Posterior vena cava (tissue), 2 donors: ENCODE measurements at places on chromosomes 2 and 18. TPM values are rescaled to one million over a fixed set of nuclear protein-coding genes. Genes with fewer than 3 reads are reported as not detected.

- no peak for DNase-seq
Observed at GRCh38 chr2:17242813-17243485, 275.3 kb downstream of the RAD51AP2 start.

DNA sequence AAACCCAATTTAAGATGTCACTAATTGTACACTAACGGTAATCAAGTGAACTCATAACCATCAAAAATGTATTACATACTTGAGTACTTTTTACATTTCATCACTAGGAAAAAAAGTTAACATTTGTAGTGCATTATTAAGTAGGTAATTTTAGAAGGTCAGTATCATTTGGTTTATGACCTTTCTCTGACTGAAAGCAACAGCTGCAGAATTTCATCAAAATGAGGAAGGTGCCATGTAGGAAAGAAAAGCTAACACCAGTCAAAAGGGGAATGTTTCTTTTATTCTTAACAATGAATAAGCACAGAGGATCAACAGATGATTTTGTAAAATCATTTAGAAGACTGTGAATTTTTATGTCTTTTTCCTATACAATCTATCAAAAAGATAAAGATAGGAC lies 79.0 kb downstream of the PIGN start:
- DNase-seq: no peak

DNA sequence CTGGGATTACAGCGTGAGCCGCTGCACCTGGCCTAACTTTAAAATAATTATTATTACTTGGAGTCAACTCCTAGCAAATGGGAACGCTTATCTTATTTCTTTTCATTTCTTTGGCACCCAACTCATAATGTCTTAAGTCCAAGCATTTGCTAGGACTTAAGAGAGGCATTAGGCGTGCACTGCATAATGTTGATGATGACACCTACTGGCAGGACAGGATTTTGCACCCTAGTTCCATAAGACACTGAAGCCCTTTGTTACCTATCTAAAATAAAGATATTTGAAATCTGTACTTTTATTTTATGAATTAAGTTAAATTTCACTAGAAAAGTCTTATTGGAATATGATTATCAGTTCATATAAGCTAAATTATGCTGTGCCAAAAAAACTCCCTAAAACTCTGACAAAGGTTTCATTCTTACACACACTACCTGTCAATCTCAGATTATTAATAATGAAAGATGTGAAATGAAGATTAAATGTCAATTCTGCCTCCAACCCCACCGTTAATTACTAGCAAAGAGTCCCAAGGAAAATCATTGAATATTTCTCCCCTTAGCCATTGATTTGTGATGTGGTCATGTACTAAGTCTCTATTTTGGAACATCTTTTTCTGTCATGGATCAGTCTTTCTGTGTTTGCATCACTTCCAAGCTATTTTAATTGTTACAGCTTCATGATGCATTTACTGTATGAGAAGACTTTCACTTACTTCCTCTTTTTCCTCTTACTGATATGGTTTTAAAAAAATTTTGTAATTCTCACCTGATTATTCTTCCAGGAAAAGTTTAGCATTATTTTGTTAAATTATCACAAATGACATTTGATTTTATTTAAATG lies 12.7 kb upstream of the CDH2 start:
- no peak for DNase-seq

DNA sequence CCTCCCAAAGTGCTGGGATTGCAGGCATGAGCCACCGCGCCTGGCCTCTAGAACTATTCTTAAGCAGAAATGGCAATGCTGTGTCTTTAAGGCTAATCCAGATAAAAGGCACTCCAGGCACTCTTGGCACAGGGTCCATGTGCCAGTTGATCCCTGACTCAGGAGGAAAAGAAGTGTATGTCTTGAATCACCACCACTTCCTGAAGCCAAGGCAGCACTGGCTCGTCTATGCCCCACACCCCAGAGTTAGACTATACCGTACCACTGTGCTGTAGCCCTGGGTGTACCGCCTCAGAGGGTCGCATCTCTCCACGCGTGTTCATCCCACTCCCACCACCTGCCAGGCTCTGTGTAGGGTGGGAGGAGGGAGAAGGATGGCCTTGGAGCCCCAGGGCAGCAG lies 9.0 kb downstream of the TNFRSF11A start:
- DNase-seq: no peak

DNA sequence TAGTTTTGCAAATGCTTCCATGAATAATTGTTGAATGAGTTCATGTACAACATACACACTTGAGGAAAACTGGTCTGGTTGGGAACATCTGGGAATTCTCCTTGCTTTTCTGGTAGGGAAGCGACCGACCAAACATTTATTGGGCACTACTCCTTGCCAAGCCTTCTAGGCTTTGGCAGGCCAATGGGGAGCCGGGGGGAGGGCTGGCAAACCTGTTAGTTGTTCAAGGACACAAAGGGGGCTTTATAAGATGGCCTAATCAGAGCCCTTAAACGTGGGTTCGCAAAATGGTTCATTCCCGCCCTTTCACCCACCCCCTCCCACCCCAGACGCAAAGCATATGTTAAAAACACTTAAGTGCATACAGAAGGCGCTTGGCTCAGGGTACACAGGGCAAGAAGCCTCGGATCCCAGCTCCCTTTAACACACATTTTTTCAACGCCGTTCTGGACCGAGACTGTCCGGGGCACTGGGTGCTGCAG lies 844 bp upstream of the VSNL1 start:
- peak; percentile 48 for DNase-seq

DNA sequence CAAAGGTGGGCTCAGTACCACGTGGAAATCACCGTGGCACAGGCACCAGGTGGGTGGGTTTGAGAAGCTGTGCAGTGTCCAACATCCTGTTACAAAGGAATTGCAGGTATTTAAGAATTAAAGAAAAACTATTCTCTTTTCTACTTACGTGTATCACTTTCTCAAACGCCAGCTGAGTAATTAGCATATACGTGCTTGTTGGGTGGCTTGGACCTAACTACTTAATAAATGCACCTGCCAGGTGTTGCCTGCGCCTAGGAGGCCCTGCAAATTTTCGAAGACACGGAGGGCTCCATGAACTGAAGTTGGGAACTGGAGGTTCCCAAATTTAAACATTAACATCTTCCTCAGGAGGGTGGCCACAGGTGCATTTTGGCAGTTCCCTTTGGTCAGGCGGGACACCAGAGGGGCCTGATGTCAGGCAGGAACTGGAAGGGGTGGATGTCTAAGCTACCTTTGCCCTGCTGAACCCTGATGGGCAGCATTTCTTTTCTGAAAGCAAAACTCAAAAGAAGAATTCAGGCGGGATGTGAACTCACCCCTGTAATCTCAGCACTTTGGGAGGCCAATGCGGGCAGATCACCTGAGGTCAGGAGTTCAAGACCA lies 84.8 kb downstream of the HS6ST1 start:
- DNase-seq: no peak

DNA sequence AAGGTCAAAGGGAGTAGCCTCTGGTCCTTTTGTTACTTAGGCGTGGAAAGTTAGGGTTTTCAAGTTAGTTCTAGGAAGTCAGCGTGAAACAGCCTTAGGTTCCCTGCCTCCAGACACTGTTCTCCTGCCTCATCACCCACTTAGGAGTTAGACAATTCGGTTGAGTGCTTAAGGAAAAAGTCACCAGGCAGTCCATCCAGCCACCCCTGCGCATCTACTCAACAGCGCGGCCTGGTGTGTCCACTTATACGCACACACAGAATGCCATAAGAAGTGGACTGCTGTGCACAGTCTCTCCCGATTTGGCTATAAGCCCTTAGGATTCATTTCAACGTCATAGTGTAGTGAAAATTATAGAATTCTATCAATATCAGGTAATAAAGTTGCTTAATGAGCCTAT lies 470.8 kb upstream of the TNP1 start:
- no peak for DNase-seq

- DNase-seq: peak; percentile 52
Observed at GRCh38 chr2:127551221-127551930, 15.9 kb downstream of the MYO7B start.

DNA sequence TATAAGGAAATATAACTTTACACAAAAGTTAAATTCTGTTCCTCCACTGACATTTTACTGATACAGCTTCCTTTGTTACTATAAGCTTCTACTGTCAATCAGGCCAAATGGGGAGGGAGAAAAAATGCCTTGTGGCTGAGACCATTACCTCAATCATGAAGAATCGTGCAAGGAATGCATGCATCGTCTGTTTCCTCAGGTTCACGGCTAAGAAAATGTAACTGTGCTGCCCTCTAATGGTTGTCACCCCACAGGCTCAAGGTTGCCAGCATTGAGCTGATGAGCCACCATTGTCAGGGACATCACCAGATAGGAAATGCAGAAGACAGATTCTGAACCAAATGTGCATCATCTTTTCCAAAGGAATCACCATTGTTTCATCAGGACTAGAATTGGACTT lies 426.9 kb downstream of the CDH2 start:
- DNase-seq: no peak

DNA sequence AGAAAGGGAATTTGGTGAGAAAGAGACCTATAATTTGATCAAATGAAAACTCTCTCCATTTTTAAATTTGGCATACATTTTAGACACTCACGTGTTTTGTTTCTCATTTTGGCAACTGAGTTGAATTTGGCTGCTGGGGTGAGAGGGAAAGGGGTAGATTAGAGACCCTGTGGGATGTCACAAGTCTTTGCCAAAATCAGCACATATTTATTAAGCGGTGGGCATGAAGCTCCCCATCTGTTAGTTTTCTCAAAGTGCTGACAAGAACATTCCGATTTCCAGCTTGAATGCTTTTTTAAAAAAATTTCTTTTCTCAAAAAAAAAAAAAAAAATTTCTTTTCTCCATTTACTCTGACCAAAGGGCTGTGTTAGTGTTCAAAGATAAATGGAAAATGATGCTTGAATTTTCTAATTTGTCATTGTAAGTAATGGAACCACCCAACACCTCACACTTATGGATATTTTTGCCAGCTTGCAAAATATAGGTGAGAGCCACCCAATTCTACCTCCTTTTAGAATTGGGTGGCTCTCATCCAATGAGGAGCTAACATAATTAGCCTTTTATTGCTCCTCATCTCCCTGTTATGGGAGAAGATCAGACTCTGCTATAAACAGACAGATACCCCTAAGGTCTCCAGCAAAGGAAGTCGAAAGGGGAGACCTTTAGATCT lies 222.9 kb upstream of the FN1 start:
- DNase-seq: no peak

- no peak for DNase-seq
Observed at GRCh38 chr2:227370791-227371312, 8.3 kb downstream of the TM4SF20 start.

GRCh38 chr2:1685078-1685956 lies 59.0 kb downstream of the PXDN start:
- no peak for DNase-seq

DNA sequence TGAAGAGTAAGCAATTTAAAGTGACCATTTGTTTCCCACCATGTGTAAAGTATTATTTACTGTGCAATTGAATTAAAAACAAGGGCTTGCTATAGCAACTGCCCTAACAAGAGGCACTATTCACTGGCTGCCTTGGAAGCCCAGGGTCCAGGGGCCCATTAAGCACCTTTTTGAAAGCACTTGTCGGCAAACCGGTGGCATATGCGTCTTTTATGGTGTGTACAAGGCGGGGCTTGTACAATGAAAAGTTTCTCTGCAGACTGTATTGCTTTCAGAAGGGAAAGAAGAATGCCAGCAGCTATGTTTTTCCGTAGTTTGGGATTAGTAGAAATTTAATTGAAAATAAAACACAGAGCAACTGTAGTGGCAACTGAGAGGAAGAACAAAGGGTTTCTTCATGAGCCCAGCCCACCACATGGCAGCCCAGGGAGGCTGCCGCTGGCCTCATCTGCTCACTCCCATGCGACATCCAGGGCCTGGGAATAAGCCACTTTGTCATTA lies 279.5 kb upstream of the PARD3B start:
- no peak for DNase-seq

DNA sequence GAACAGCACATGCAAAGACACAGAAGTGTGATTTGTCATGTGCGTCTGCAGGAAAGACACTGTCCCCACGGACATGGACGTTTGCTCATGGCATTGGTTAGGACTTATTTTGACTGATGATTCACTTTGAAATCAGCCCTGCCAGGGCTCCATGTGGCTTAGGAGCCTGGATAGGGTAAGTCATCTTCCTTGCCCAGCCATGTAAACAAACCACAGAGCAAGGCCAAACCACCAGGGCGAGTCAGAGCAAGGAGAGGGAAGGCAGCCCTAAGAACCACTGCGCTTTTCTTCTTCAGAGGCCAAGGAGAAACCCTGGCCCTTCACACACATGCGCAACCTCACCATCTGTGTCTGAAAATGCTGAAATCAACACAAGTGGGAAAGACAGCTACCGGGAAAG lies 88.8 kb downstream of the GFPT1 start:
- no peak for DNase-seq

GRCh38 chr2:31319406-31320175 lies 85.6 kb downstream of the EHD3 start:
- no peak for DNase-seq

TMEM37 gene
- total RNA-seq: 8.0 TPM

SPP2 gene
- not detected for total RNA-seq

GPR75 gene
- 2.1 TPM for total RNA-seq

ABCG8 gene
- total RNA-seq: not detected

NCKAP1 gene
- 187 TPM for total RNA-seq

RND3 gene
- 100 TPM for total RNA-seq

TRIM43 gene
- not detected for total RNA-seq

ERBB4 gene
- total RNA-seq: 7.6 TPM
